Esophagus mucosa (tissue), 1 donor: ENCODE measurements at places on chromosomes 1 and 21. TPM values are rescaled to one million over a fixed set of nuclear protein-coding genes. Genes with fewer than 3 reads are reported as not detected.
A peak's percentile ranks its signal among the peaks of the same experiment; 100 is the strongest.

The IL10RB gene
- 27.5 TPM for total RNA-seq

DNA sequence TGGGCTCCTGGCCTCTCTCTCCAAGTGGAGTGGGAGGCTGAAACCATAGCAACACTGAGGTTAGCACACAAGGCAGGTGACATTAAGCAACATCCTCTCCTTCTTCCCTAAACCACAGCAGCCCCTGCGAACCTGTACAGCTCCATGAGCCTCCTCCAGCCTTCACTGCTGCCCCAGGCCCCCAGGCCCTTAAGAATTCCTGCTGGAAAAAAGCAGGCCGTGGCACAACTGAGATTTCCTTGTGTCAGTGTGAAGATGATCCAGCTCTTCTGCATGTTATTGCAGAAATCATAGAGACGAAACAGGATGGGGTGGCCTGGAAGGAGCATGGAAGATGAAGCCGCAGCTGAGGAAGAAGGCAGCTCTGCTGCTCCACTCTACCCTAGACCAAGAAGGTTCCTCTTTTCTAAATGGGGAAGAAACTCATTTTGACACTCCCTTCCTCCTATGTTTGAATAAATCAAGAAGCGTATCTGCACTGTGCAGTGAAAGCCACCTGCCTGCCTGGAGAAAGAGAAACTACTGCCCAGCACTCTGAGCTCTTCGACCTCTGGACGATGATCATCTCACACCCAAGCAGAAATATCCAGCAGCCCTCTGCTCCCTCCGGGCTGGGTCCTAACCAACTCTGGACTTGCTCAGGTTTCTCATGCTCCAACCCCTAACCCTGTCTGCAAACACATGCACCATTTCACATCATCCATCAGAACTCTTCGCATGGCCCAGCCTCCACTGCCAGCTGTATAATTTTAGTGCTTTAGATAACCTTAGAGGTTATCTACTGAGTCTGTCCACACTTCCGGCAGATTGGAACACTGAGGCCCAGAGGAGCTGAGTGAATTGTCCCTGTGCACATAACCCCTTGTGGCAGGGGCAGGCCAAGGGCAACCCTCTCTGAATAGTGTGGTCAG, 20.7 kb downstream of the SH3BP5L start:
- ATAC-seq = peak; percentile 47

The CCDC190 gene
- total RNA-seq = 0.32 TPM

GRCh38 chr1:29269382-29269781, 33.1 kb downstream of the PTPRU start:
- ATAC-seq = no peak

DNA sequence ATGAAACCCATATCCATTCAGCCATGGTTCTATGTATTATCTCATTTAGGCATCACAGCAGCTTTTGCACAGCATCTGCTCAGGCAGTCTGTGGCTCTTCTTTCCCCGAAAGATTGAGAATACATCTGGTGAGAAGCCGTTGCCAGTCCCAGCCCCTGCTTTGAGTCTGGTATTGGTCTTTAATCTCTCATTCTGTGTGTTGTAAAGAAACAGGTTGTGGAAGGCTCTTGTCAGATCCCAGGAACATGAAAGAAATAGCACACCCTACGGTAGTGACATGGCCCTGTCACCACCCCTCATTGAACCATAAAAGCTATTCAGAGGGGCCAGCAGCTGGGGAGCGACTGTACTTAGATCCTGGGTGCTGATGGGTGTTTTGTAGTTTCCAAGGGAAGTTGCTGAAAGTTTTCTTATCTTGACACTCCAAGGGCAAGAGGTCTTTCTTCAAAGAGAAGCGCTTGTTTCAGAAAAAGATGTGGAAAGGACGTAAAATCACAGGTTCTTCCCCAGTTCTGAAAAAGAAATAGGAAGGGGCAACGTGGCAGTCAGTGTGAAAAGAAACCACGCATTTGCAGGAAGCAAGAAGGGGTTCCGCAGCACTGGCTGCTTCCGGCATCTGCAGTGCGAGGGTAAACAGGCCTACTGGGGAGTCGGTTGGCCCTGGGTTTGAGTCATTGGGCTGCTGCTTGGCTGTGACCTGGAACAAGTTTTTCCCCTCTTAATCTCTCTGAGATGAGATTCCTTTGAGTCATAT, 145.0 kb downstream of the DHRS3 start:
- ATAC-seq = peak; percentile 62

DNA sequence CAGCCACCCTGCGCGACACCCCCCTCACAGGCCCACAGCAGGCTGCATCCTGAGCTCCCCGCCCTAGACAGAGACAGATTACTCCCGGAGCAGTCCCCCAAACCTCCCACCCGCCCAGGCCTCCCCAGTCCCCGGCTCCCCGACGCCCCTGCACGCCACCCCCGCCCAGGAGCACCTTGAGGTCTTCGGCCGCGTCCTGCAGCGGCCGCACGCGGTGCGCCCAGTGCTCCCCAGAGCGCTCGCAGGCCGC, 731 bp downstream of the TRIM11 start:
- ATAC-seq = peak; percentile 30

- ATAC-seq = no peak
Observed at GRCh38 chr1:236027104-236027503, 37.8 kb downstream of the NID1 start.

The CFHR4 gene
- total RNA-seq = not detected

The DNAJC8 gene
- total RNA-seq = 45.8 TPM

GRCh38 chr1:91787919-91788318, 98.0 kb downstream of the TGFBR3 start:
- ATAC-seq = no peak

The CYYR1 gene
- 4.6 TPM for total RNA-seq

- ATAC-seq = no peak
Observed at GRCh38 chr1:226826479-226827261, 43.7 kb upstream of the PSEN2 start.

DNA sequence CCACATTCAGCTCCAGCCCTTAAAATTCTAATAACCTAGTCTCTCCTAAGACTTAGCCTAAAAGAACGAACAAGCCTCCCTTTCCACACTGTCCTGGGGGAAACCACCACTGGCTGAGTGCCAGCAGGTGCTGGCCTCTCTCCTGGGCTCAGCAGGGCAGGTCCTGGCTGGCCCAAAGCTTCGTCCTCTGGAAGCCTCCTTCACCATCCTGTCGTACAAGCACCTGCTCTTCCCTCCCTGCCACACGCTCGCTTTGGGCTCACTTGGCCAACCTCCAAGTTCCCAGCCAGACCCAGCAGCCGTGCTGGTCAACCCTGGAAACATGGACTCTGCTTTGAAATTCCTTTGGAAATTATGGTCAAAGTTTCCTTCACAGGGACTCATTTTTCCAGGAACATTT, 58.2 kb upstream of the SLC25A33 start:
- ATAC-seq = no peak

DNA sequence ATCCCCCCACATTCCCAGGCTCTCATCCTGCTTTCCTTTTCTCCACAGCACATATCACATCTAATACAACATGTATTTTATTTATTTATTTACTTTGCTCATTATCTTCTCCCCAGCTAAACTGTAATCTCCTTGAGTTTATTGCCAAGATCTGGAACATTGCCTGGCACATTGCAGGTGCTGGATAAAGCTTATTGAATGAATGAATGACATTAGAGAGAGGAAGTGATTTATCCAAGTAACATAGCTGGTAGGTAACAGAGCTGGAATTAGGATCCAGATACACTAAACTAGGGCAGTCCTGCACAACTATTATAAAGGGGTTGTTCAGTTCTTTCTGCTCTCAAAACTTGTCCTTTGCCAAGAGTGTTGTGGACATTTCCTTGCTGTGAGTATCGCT, 8.6 kb upstream of the PTAFR start:
- no peak for ATAC-seq

DNA sequence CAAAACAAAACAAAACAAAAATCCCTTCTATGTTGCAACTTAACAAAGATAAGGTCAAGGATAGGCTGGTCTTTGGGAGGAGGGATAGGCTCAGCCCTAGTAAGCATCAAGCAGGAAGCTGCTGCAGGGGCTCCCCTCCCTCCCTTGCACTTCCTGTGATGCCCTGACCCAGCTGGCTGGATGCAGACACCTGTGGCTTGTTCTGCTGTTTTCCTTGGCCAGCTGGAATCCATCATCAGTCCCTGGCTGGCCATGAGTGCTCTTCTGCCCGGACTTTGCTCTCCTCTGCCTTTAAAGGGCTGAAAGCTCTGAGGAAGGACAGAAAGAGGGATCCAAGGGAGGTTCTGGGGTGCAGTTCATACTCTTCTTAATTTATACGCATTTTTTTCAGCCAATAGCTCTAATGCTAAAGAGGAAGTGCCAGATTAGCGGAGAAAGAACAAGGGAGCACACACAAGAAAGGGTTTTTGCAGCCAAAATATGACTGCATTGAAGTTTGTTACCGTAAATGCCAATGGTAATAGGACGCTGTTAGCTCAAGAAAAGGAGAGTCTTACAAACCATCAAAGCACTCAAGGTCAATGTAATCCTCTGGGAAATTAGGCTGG, 19.9 kb upstream of the UBE2U start:
- ATAC-seq = no peak

DNA sequence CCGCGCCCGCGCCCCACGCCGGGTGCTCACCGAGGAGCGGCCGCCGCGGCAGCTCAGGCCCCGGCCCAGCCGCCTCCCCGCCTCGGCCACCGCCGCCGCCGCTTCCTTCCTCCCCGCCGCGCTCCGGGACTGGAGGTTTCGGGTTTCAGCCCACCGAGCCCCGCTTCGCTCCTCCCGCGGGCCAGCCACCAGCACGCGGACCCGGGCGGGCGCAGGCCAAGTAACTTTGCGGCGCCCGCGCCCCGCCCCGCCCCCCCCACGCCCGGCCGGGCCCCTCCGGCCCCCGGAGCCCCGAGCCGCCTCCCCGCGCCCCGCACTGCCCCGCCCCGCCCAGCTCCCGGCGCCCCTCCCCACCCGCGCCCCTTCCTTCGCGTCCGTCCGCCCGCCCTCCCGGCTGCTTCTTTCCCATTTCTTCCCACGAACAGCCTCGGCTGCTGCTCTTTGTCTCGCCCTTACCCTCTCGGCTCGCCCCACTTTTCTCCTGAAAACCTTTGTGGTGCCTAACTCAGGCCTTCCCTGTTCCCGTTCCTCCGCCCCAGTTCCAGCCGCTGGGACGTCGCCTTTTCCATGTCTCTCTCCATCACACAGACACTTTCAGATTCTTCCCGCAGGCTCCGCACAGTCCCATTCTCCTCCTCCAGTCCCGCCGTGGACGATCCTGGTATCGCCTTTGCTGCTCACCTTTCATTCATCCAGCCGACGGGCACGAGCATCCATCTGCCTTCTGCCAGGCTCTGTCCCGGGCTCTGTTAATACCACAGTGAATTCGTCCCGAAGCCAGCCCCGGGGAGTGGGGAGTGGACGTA, at the start of gene GPR161:
TSS of gene GPR161 (minus strand) at position 222 of the 806 bp plus-strand sequence. CDS start 32,080 bp downstream, outside the sequence.
- peak; percentile 40 for ATAC-seq

- no peak for ATAC-seq
Observed at GRCh38 chr1:27655151-27655937, 16.6 kb downstream of the IFI6 start.

The VASH2 gene
- 0.36 TPM for total RNA-seq

- no peak for ATAC-seq
Observed at GRCh38 chr21:16536140-16536539, 806.4 kb downstream of the USP25 start.

GRCh38 chr1:84401156-84401555, 2.9 kb downstream of the DNASE2B start:
- no peak for ATAC-seq

- ATAC-seq = peak; percentile 59
Observed at GRCh38 chr1:108643492-108644335, 17.2 kb downstream of the HENMT1 start.

DNA sequence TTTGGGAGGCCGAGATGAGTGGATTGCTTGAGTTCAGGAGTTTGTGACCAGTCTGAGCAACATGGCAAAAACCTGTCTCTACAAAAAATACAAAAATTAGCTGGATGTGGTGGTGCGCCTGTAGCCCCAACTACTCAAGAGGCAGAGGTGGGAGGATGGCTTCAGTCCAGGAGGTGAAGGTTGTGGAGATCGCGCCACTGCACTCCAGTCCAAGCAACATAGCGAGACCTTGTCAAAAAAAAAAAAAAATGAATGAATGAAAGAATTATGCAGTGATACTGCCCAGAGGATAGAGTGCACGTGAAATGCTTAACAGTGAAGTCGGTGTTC, 429 bp upstream of the DPH2 start:
- ATAC-seq = no peak

DNA sequence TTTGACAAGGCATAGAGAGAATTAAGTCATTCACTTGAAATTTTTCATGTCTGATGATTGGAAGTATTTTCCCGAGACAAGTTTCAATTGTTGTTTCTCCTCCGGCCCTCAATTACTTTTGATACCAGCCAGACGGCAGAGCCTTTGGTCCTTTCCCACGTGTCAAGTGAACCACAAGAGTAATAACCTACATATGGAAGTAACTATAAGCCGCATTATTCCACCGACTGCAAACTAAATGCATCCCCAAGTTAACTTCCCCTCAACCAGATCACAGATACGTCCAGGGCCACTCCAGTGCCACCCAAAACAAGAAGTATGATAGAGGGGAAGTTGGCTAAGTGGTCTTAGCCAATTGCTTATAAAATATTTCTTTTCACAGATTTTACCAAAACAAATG, 20.2 kb downstream of the COLGALT2 start:
- no peak for ATAC-seq

The S100A14 gene
- total RNA-seq = 1,938 TPM

- ATAC-seq = no peak
Observed at GRCh38 chr1:247110627-247111258, 6.6 kb upstream of the ZNF669 start.

DNA sequence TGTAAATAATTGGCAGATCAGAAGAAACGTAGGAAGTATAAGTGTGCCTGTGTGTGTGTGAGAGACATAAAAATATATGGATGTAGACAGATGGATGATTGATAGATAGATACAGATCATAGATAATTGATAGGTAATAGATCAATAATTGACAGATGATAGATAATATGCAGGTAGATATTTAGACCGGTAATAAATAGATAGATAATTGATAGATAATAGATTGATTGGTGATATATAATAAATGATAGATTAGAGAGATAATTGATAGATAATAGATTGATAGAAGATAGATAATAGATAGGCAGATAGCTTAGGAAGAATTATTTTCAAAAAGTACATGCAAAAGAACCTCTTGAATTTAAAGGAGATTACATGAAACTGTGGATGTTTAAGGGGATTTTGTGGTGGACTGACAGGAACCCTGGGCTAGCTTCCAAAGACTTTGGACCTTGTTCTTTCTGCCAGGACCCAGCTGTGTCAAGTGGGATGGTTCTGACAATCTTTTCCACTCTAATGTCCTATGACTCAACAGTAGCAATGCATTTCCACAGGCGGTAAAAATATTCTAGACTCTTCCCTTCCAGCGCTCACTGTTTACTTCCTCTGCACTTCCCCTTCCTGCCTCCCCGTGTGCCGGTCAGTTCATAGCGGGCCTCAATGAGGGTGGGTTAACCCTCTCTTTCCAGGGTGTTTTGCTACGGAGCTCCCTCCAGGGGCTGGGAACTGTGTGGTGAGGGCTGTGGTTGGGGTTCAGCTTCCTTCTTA, 39.4 kb downstream of the KCNJ15 start:
- ATAC-seq = no peak

GRCh38 chr1:160219062-160219929, 14.1 kb downstream of the PEA15 start:
- no peak for ATAC-seq
